ENCODE measurements at places on chromosomes 6 and 20. TPM values are rescaled to one million over a fixed set of nuclear protein-coding genes. Genes with fewer than 3 reads are reported as not detected.

Gene ME1
- total RNA-seq, result 7.3 TPM

Gene RNF182
- 0.09 TPM for total RNA-seq

Gene RAB23
- total RNA-seq, result 8.7 TPM

Gene CDH26
- total RNA-seq, result 0.48 TPM

Gene RBPJL
- not detected for total RNA-seq

Gene BPIFB4
- total RNA-seq, result not detected

Gene RIMS4
- total RNA-seq, result 1.4 TPM

Gene ENPP3
- 6.6 TPM for total RNA-seq

Gene CLDN20
- not detected for total RNA-seq

Gene EPHA7
- 0.84 TPM for total RNA-seq

Gene HLA-B
- 3,045 TPM for total RNA-seq

Gene ADGB
- 0.70 TPM for total RNA-seq

Gene VSX1
- not detected for total RNA-seq

Gene CPNE5
- total RNA-seq, result 15.2 TPM

Gene PPARD
- total RNA-seq, result 65.6 TPM

Gene SLC17A3
- not detected for total RNA-seq

Gene TFAP2C
- total RNA-seq, result 0.75 TPM

Gene ZBTB46
- 3.1 TPM for total RNA-seq

Gene BACH2
- 0.96 TPM for total RNA-seq

Gene PHACTR3
- 3.4 TPM for total RNA-seq

Gene GPLD1
- 5.8 TPM for total RNA-seq

Gene PTK6
- 91.7 TPM for total RNA-seq

Gene SSTR4
- 0.19 TPM for total RNA-seq

Gene ACSS1
- 29.8 TPM for total RNA-seq

Gene FHL5
- 4.2 TPM for total RNA-seq

Gene TRIM31
- 121 TPM for total RNA-seq

Gene PRIM2
- total RNA-seq, result 11.7 TPM

Gene LY6G5B
- total RNA-seq, result 13.1 TPM

Gene VSTM2L
- 2.6 TPM for total RNA-seq

Gene CNR1
- total RNA-seq, result 17.3 TPM

Gene IPCEF1
- total RNA-seq, result 2.3 TPM

Gene CGAS
- 5.4 TPM for total RNA-seq

Gene SIRPG
- total RNA-seq, result 1.1 TPM

Gene PTPRT
- total RNA-seq, result 0.38 TPM

Gene STMN3
- total RNA-seq, result 6.7 TPM

Gene KCNK16
- not detected for total RNA-seq

Gene OXT
- not detected for total RNA-seq

Gene MAFB
- total RNA-seq, result 3.8 TPM

Gene VGLL2
- not detected for total RNA-seq

Gene GSTA4
- total RNA-seq, result 8.3 TPM

Gene HNF4A
- total RNA-seq, result 125 TPM

Gene REM1
- 3.5 TPM for total RNA-seq
